T-cell (primary cell): ENCODE measurements at places on chromosomes 4 and X.

DNA sequence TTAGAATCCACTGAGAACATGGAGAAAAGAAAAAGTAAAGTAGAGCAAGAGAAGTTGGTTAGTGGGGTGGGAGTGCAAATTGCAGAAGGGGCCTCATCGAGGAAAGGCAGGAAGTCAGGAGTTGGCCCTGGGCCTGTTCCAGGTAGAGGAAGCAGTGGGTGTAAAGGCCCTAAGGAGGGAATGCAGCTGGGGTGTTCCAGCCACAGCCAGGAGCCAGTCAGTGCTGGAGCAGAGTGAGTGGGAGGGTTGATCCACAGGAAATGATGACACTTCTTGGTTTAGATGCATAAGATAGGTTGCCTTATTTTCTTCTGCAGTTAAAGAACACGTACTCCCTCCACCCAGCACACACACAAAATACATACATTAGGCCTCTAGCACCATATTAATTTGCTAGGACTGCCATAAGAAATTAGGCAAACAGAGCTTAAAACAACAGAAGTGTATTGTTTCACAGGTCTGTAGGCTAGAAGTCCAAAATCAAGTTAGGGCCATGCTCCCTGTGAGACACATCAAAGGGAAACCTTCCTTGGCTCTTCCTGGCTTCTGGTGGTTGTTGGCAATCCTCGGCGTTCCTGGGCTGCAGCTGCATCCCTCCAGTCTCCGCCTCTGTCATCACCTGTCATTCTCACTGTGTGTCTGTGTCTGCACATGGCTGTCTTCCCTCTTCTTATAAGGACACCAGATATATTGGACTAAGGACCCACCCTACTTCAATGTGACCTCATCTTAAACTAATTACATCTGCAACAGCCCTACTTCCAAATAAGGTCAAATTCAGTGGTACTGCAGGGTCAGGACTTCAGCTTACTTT lies 205.9 kb downstream of the AASDH start:
- no peak overlapping the region for H3K27ac ChIP-seq
- H3K36me3 ChIP-seq, result no peaks in the 10 kb centered on the region
- DNase-seq, result no peak
- H3K4me3 ChIP-seq, result no peak overlapping the region
- no peaks in the 10 kb centered on the region for H3K27me3 ChIP-seq
- H3K4me1 ChIP-seq, result peaks cover 4% of the 10 kb centered on the region

- H3K27ac ChIP-seq, result no peak overlapping the region
- no peaks in the 10 kb centered on the region for H3K27me3 ChIP-seq
- H3K4me1 ChIP-seq, result peaks cover 8% of the 10 kb centered on the region
Measured at GRCh38 chr4:102736636-102737549, 23.9 kb downstream of the MANBA start.

DNA sequence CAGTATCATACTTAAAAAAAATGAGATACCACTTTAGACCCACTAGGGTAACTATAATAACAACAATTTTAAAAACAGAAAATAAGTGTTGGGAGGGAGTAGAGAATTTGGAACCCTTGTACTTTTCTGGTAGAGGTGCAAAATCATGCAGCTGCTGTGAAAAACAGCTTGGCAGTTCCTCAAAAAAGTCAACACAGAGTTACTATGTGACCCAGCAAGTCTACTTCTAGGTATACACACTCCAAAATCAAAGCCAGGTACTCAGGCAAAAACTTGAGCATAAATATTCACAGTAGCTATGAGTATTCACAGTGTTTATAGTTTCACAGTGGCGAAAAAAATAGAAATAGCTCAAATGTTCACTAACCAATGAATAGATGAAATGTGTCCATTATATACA lies 11.6 kb upstream of the LHFPL1 start:
- no peaks in the 10 kb centered on the region for H3K36me3 ChIP-seq
- no peak overlapping the region for H3K27ac ChIP-seq
- H3K4me3 ChIP-seq, result no peak overlapping the region
- H3K27me3 ChIP-seq, result no peaks in the 10 kb centered on the region
- no peaks in the 10 kb centered on the region for H3K4me1 ChIP-seq

DNA sequence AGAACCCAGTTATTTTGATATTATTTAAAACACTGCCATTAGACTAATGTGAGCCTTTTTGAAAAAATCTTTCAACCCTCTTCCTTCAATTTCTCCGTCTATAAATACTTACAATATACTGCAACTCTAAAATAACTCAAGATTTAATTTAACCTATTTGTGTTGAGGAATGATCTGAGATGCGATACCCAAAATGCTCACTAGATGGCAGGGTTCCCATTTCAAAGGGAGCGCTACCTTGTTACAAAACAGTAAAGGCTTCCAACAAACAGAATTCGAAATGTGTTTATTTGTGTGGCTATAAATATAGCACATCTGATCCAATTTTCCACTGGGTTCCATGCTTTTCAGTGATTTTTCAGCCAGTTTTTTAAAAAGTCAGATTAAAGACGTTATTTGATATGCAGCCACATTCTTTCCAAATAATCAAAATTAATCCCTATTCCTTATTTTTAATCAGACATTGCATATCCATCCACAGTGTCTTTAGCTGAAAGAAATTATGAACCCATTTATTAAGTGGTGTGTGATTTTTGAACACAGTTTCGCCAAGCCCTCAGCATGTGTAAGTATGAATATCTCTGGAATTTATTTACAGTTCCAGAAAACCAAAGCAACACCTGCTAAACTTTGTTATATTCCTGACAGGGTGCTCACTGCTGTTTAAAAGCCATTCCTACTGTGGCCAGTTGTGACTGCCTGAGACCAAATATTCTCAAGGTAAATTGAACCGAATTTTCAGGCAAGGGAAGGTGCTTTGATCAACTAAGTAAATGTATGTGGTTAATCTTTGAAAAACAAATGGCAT lies 668.0 kb upstream of the LCORL start:
- H3K27me3 ChIP-seq, result no peaks in the 10 kb centered on the region
- H3K4me3 ChIP-seq, result no peak overlapping the region
- no peak overlapping the region for H3K27ac ChIP-seq
- no peaks in the 10 kb centered on the region for H3K36me3 ChIP-seq
- H3K4me1 ChIP-seq, result no peaks in the 10 kb centered on the region
- peak; percentile 22 for DNase-seq

GRCh38 chr4:122476745-122477144 lies 20.2 kb upstream of the IL2 start:
- H3K27me3 ChIP-seq, result no peaks in the 10 kb centered on the region
- H3K36me3 ChIP-seq, result no peaks in the 10 kb centered on the region
- DNase-seq, result no peak
- no peak overlapping the region for H3K4me3 ChIP-seq

DNA sequence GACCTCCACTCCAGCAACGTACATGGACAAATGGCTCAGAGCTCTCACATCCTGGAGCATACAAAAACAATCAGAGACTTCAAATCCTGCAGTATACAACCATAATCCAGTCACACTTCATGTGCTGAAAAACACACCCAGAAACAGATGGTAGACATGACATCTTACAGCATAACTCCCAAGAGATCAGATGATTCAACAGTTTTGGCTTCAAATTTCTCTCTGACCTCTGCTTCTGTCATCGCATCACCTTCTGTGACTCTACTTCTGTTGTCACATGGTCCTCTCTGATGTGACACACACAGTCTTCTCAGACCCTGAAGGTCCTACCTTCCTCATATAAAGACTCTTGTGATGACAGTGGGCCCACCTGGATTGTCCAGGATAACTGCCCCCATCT lies 18.5 kb downstream of the SUV39H1 start:
- no peak for DNase-seq
- peak overlapping the region; percentile 86 for H3K27ac ChIP-seq
- H3K27me3 ChIP-seq, result no peaks in the 10 kb centered on the region

- H3K4me3 ChIP-seq, result no peak overlapping the region
- no peak overlapping the region for H3K27ac ChIP-seq
- H3K27me3 ChIP-seq, result no peaks in the 10 kb centered on the region
Measured at GRCh38 chr4:165826166-165826565, 46.9 kb upstream of the TLL1 start.

DNA sequence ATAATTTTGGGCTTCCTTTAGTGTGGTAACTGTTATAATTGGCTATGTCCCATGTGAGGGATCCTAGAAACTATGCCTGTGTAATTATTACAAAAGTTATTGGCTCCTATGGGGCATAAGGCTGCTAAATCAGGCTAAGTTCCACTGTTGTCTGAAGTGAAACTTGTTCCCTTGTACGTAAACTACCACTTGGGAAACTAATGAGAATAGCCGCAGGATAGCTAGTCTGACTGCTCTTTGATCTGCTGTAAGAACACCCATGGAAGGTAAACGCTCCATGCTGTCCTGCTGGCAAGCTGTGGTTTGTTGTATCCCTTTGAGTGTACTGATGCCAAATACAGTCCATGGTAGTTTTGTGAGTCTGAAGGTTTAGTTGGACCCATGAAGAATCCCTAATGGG lies 9.3 kb upstream of the MAOA start:
- no peak overlapping the region for H3K27ac ChIP-seq
- no peaks in the 10 kb centered on the region for H3K27me3 ChIP-seq
- no peaks in the 10 kb centered on the region for H3K4me1 ChIP-seq

- no peak for DNase-seq
- no peak overlapping the region for H3K27ac ChIP-seq
- no peaks in the 10 kb centered on the region for H3K36me3 ChIP-seq
Measured at GRCh38 chr4:4512282-4512681, 29.6 kb downstream of the STX18 start.

DNA sequence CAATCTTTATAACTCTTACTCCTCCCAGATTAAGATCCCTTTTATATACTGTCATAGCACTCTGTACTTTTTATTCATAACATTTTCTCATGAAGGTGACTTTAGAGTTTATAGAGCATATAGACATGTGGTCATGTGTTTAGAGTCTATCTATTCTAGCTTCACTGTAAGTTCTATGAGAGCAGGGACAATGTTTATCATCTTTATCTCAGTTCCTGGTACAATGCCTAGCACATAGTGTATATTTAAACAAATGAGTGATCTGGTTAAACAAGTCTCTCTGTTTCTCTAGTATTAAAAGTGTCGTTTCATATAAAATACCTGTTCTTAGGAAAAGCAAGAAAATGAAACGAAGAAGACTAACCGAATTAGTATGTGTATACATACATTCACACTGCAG lies 3.2 kb downstream of the CXCL6 start:
- H3K4me3 ChIP-seq, result no peak overlapping the region
- no peaks in the 10 kb centered on the region for H3K4me1 ChIP-seq
- H3K27me3 ChIP-seq, result no peaks in the 10 kb centered on the region
- H3K27ac ChIP-seq, result no peak overlapping the region
- no peak for DNase-seq

DNA sequence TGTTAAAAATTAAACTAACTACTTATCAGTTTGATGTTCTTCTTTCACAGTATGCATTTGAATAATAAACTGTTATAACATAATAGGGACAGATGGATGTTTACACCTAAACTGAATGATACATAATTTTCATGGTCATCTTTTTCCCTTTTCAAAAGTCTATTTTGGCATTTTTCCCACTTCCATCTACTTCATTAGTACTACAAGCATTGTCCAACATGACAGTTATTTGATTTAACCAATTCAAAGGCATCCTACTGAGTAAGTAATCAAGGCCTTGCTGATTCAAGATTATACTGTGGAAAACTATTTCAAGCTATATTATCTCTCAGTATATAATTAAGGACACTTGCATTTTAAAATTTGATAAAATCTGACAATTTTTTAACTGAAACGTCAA lies 212.9 kb downstream of the FAT4 start:
- DNase-seq, result no peak
- H3K27me3 ChIP-seq, result no peaks in the 10 kb centered on the region
- no peaks in the 10 kb centered on the region for H3K36me3 ChIP-seq
- H3K4me3 ChIP-seq, result no peak overlapping the region

DNA sequence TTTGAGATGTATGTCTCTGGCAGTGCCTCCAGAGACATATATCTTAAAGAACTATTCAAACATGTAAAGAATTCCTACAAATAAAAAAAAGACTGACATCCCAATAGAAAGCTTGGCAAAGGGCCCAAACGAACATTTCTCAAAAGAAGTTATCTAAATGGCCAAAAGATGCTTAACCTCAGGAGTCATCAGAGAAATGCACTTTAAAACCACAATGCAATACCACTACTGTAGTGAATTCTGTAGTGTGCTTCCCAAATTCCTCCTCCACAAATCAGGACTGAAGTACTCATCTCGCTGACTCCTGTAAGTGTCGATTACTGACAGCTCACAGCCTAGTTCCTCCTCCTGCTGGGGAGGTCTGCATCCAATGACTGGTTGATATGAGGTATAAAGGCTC lies 129.0 kb upstream of the MAMLD1 start:
- no peak overlapping the region for H3K27ac ChIP-seq
- no peak overlapping the region for H3K4me3 ChIP-seq
- H3K27me3 ChIP-seq, result no peaks in the 10 kb centered on the region

- no peak overlapping the region for H3K27ac ChIP-seq
- peaks cover 7% of the 10 kb centered on the region for H3K36me3 ChIP-seq
- no peaks in the 10 kb centered on the region for H3K4me1 ChIP-seq
- H3K27me3 ChIP-seq, result no peaks in the 10 kb centered on the region
Measured at GRCh38 chr4:151679231-151679630, 81.6 kb downstream of the GATB start.

DNA sequence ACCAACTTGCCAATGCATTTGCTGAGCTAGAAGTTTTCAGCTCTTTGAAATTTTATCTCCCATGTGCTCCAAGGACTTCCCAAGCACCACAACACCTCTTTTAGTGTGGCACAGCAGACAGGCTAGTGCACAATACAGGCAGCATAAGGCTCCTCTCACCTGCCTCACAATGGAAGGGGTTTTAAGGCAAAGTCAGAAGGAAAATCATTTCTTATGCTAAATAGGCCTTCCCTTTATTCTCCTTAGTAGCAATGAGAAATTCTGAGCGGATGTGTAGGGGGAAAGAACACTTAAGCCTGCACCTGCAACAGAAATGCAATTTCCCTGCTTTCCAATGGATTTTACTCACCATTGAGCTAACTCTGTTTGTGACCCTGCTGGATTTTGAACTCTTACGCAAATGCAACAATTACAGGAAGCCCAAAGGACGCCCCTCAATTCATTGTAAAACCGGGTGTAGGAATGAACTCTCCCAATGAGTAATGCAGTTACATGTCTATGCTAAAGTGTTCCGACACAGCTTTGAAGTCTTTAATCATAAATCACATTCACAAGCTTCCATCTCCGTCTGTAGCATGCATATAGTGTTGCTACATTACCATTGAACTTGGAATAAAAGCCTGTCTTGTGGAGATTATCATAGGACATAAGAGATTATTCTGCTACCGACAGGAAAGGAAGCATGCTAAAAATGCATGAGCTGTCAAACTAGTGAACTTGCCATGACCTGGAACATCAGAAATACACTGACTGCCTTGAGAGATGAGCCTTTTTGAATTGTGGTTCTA lies 1084.9 kb downstream of the RPA4 start:
- H3K36me3 ChIP-seq, result no peaks in the 10 kb centered on the region
- no peak overlapping the region for H3K27ac ChIP-seq
- no peaks in the 10 kb centered on the region for H3K27me3 ChIP-seq
- DNase-seq, result no peak
- H3K4me1 ChIP-seq, result no peaks in the 10 kb centered on the region

GRCh38 chr4:83272900-83273299 lies 11.7 kb downstream of the COQ2 start:
- H3K4me3 ChIP-seq, result no peak overlapping the region
- peaks cover 8% of the 10 kb centered on the region for H3K36me3 ChIP-seq
- no peak overlapping the region for H3K27ac ChIP-seq
- no peaks in the 10 kb centered on the region for H3K4me1 ChIP-seq
- no peaks in the 10 kb centered on the region for H3K27me3 ChIP-seq
